ENCODE measurements at places on chromosomes 5 and 9. TPM values are rescaled to one million over a fixed set of nuclear protein-coding genes. Genes with fewer than 3 reads are reported as not detected.

Gene GPR21
- total RNA-seq: 2.7 TPM

Gene LCN9
- not detected for total RNA-seq

- DNase-seq: no peak
These were observed 91.5 kb downstream of the MAMDC2 start for GRCh38 chr9:70135176-70135575.

GRCh38 chr5:127978738-127979300 is 104.7 kb upstream of the SLC12A2 start:
- no peak for DNase-seq

DNA sequence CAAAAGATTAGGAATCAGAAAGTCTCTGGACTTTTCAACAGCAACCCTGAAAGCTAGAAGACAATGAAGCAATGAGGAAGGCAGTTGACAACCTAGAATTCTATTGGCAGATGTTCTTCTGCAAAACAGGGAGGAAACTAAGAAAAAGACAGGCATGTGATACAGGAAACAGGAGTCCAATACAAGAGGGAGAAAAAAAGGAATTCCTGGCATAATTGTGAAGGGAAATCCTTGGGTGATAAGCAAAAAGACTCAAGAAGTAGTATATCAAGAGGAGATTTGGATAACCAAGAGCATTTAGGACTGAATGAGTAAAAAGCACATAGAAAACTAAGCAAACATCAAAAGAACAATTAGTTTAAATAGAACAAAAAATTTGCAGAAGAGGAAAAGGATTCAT is 58.6 kb downstream of the LPAR1 start:
- no peak for DNase-seq

DNA sequence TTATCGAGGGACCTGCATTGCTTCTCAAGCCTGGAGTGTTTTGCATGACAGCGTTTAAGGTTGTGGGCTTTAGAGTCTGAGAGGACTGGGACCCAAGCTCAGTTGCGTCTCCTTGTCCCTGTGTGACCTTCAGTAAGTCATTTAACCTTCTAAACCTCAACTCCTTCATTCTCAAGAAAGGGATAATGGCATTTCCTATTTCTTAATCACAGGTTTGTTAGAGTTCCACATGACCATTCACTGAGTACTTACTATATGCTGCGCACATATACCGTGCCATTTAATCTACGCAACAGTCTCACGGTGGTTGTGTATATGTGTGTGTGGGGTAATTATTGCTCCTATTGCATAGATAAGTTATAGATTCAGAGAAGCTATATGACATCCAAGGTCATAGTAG is 76.3 kb downstream of the MACROH2A1 start:
- DNase-seq: no peak

- no peak for DNase-seq
These were observed 45.2 kb downstream of the HSD17B3 start for GRCh38 chr9:96256800-96257199.
